ENCODE measurements at places on chromosomes 3 and 15. TPM values are rescaled to one million over a fixed set of nuclear protein-coding genes. Genes with fewer than 3 reads are reported as not detected.

The CD96 gene
- not detected for total RNA-seq

The STXBP5L gene
- not detected for total RNA-seq

The RAD51 gene
- 9.9 TPM for total RNA-seq

The RTP4 gene
- 2.8 TPM for total RNA-seq

The MUSTN1 gene
- not detected for total RNA-seq

The CCRL2 gene
- 6.3 TPM for total RNA-seq

The INSYN1 gene
- 0.13 TPM for total RNA-seq

The ZDHHC23 gene
- 2.6 TPM for total RNA-seq

The INKA1 gene
- total RNA-seq = 38.2 TPM

The AGTR1 gene
- not detected for total RNA-seq

The TTLL13 gene
- 0.06 TPM for total RNA-seq

The GOLGA8S gene
- not detected for total RNA-seq

The CISH gene
- 0.44 TPM for total RNA-seq

The TF gene
- total RNA-seq = 0.19 TPM

The ISLR2 gene
- not detected for total RNA-seq

Data from bladder microvascular endothelial cell (primary cell).